Stimulated activated CD8-positive, alpha-beta memory T cell treated with anti-CD3 and anti-CD28 coated beads, Interleukin-15, amount 100 ng/mL, for 48 hours (primary cell): ENCODE measurements at places on chromosomes 1 and 21.

GRCh38 chr1:92430030-92430429, 56.7 kb downstream of the GFI1 start:
- no peak for DNase-seq

GRCh38 chr1:8017495-8018197, 8.5 kb downstream of the ERRFI1 start:
- no peak for DNase-seq

DNA sequence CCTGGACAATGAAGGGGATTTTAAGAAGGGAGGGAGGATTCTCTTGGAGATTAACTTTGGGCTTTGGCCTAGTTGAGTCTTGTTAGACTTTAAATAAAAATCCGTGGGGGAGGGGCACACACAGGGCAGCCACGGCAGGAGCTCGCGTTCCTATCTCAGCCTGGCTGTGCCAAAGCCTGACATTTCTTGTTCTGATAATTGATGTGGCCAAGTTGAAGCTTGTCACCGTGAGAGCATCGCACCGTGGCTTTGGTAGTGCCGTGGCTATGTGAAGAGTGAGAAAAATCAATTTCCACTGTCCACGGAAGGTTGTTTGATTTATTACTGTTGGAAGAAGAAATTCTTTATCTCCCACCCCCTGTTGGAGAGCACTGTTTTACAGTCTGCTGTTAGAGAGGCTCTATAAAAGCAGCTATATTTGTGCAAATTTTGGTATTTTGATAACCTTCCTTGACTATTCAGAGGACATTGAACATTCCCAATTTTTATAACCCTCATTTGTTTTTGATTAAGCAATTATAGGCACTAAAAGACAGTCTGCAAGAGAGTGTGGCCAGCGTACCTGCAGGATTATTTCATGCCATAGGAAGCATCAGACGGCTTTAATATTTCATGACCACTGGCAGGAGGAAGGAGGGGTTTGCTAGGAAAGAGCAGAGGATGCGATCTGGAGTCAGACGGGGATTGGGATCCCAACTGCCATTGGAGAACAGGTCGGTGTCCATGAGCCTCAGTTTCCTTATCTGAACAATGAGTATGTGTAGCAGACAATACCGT, 160.7 kb downstream of the KAZN start:
- DNase-seq = no peak

GRCh38 chr1:2801535-2802291, at the start of gene TTC34:
TTC34 (minus strand) TSS chr1:2801693; CDS start chr1:2800827, 866 bp downstream.
- peak; percentile 28 for DNase-seq

DNA sequence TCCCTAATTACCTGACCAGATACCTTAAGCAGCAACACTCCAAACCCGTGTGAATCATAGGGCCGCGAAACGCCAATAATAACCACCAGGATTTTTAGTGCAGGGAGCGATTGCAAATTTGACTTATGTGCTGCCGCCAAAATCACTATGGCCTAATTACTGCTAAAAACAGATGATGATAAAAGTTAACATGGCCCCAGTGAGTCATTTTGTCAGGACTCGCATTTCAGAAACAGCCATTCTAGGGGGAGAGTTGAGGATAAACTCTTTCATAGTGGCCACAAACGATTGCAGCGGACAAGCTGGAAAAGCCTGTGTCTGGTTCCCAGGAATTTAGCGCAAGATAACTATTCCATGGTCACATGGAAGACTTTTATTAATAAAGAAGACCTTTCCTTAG, 103.4 kb downstream of the HLX start:
- no peak for DNase-seq

GRCh38 chr1:153670257-153670858, 435 bp downstream of the ILF2 start:
- DNase-seq = no peak

GRCh38 chr1:229075716-229076115, 195.2 kb upstream of the RAB4A start:
- no peak for DNase-seq

DNA sequence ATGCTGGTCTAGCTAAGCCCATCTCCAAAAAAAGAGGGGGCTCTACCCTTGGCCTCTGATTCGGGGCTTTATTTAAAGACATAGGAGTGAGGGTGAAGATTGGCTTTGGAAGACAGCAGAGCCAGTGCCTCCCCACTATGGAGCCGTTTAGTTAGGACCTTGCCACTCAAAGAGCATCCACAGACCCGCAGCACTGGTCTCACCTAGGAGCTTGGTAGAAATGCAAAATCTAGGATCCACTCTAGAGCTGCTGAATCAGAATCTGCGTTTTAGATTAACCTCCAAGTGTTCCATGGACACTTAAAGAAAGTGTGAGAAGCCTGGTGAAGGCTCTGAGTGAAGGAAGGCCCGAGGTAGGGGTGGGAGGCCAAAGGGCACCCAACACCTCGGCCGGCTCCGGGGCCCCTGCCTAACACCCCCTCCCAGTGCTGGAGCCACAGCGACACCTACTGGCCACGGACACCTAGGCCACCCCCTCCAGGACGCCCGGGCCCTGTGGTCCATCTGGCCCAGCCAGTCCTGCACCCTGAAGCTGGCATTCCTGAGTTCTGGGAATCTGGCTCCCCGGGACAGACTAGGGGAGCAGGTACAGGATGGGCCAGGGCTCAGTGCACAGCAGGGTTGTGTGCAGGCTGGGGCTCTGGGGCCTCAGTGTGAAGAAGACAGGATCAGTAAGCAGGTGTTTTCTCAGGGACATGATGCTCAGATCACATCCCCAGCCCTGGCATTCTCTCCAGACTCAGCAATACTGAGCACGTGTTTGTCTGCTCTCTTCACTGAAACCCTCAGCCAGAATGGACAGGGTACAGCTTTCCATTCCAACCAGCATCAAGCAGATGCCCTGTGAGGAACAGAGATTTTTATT, 79.2 kb downstream of the TMEM53 start:
- DNase-seq = peak; percentile 55

DNA sequence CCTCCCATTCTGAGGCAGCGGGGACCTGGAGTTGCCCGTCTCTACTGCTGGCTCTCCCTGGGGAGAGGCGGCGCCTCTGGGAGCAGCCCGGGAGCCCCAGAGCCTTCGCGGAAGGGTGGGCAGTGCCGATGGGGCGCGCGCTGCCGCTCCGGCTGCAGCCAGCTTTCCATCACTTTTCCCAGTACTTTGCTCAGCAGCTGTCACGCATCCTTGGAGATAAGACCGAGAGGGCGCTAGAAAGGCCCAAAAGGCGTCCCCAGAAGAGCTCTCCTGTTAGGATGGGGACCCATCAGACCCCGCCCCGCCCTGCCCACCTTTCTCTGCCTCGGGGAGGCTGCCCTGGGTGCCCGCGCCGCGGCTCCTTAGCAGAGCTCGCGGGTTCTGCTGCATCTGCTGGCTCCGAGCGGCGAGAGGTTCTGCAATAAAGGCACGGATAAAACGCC, 534 bp downstream of the KCNH1 start:
- no peak for DNase-seq

DNA sequence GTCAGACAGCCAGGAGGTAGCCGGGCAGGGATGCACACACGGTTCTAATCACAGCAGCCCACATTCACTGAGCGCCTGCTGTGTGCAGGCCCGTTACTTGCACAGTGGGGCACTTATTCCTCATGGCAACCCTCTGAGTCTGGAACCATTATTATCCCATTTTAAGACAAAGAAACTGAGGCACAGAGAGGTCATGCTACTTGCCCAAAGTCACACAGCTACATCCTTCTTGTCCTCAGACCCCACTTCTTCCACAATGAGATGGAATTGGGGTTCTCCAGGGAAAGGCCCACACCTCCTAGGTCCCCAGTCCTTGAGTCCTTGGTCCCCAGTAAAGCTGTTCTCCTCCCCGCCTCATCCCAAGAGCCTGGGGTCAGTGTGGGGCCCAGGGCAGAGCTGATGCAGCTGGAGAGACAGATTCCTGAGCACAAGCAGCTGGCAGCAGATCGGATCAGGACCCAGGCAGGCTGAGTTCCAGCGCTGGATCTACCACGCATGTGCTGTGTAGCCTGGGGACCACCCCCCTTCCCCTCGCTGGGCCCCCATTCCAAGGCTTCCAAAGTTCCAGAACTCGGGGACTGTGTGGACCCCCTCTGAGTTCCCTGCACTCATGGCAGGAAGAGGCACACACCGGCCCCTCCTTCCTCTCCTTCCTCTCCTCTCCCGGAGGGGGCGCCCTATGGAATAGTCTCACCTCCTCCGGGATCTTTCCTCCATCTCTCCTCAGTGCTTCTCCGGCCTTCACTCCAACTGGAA, 393.4 kb downstream of the MATN1 start:
- DNase-seq = no peak

DNA sequence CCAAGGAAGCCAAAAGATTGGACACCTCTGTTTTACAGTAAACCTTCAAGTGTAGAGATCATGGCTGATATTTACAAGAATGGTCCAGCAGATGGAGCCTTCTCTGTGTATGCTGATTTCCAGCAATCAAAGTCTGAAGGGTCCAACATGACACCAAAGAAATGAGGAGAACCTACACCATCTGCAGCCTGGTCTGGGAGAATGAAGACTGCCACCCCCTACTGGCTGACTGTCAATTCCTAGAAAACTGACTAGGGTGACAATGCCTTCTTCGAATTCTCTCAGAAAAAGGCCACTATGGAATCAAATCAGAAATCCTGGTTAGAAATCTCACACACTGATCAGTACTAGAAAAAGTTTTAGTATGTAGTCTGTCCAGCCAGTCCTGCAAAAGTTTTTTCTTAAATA, 83.3 kb downstream of the CDC42BPA start:
- no peak for DNase-seq

DNA sequence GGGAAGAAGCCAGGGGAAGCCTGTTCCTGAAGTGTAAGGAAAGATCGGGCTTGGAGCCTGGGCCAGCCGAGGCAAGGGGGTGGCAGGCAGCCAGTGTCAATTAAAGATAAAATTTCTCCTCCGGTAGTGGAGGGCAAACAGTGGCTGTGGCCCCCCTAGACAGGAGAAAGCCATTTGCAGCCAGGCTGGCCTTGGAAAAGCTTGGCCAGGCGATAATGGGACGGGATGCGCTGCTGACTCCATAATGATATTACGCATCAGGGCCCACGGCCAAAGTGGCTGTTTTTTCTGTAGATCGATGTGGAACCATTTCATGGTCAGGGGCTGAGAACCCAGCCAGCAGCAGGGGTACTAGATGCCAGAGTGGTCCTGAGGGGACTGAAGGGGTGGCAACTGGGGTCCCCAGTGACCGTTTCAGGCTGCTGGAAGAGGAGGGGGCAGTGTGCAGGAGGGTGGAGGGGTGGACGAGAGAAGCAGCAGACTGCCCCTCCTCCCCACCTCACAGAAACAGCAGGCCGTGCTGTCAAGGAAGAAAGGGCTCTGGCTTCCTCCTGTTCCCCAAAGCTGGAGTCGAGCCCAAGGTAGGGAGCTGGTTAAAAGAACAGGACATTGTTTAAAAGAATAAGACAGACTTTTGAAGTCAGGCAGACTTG, 25.2 kb downstream of the KCNC4 start:
- DNase-seq = no peak

GRCh38 chr1:119766374-119766794, 2.3 kb downstream of the HMGCS2 start:
- no peak for DNase-seq
